ENCODE measurements at places on chromosomes 12 and 14.

GRCh38 chr12:124821252-124822200 is 42.1 kb downstream of the SCARB1 start:
- DNase-seq = no peak

GRCh38 chr14:96627811-96628775 is 125.9 kb downstream of the PAPOLA start:
- DNase-seq = peak; percentile 9

DNA sequence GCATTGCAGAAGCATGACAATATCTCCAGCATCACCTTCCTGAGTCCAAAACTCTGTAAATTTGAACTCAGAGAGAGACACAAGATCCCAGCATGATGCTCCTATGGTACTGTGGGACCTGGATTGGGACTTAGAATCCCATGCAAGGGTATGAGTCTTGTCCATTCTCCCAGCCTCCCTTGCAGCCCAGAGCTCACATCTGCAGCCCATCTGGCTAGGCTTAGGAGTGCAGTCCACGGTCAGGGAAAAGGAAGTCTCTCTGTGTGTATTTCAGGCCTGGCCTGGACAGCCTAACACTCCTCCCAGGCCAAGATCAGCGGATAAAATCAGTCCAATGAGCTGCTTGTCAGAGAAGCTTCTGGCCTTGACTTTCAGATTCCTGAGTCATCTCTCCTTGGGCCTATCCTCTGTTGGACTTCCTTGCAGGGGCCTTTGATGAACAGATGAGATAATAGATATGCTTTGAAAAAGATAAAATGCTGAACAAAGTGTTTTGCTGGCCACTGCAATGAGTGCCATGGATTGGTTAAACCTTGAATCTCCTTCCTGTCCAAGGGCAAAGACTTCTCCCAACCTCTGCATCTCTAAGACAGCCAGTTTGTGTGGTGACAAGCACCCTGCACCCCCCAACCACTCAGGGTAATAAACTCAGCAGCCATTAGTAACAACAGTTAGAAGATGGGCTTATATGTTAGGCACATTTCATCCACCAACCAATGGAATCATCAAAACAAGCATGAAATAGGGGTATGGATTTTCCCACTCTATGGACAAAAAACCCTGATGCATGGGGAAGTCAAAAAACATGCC is 412.8 kb upstream of the TBX3 start:
- no peak for DNase-seq

DNA sequence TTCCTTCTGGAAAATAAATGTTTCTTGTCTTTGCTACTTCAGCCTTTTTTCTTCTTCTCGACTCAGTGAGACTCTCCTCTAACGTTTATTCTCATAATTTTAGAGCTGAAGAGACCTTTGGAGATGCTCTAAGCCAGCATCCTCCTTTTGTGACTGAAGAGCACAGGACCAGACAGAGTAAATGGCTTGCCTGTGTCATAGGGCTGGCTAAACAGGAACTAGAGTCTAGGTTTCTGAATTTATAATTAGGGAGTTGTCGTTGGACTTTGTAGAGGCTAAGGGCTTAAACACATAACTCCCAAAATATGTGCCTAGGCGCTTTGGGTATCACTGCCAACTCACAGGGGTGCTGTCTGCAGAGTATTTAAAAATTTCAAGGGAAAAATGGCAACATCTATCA is 98.5 kb downstream of the FGD4 start:
- no peak for DNase-seq

DNA sequence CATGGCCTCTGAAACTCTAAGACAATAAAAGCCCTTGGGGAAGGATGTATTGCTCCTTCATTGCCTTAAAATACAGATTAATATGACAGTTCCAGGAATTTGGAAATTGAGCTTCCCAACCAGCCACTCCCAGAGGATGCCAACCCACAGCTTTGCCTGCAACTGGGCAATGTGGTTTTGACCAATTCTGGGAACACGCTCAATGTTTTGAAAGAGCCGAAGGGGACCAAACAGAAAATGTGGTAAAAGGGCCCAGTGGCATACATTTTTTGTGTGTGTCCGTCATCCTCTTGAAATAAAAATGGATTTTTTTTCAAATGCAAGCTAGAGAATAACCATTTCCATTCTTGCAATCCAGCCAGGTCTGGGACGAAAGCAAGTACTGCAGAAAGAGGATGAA is 88.3 kb upstream of the PLEKHG7 start:
- DNase-seq = no peak

DNA sequence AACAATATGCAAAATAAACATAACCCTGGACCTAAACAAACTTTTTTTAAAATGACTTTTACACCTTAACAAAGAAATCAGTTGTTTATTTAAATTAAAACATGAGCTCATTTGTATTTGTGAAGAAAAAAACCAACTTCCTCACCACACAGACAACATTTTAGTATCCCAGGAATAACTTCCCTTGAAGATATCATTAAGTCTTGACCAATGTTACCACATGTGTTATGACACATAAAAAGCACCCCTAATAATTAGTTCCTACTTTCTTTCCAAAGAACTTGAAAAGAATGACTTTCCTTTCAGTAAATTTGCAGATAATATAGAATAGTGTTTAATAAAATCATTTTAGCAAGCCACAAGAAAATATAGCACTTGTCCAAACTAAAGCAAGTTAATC is 42.4 kb downstream of the DUSP16 start:
- DNase-seq = no peak

DNA sequence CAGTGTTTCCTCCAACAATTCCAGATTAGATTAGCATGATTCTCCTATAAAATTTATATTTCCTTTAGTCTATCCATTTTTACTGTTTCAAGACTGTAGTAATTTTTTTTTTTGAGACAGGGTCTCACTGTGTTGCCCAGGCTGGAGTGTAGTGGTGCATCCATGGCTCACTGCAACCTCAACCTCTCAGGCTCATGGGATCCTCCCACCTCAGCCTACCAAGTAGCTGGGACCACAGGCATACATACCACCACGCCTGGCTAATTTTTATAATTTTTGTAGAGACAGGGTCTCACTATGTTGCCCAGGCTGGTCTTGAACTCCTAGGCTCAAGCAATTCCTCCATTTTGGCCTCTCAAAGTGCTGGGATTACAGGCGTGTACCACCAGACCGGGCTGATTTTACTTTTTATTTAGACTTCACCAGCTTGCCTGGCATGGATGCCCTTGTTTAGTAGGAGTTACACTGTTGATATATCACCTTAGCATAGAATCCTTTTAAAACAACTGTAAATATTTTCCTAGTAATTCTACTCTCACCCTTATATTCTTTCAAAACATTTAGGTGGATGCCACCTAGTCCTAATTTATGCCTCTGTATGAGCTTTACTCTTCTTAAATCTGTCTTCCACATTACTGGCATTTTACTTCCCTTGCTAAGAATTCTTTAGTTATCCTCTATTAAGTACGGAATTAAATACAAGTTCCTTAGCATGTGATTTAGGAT is 55.8 kb upstream of the LIMA1 start:
- DNase-seq = no peak

DNA sequence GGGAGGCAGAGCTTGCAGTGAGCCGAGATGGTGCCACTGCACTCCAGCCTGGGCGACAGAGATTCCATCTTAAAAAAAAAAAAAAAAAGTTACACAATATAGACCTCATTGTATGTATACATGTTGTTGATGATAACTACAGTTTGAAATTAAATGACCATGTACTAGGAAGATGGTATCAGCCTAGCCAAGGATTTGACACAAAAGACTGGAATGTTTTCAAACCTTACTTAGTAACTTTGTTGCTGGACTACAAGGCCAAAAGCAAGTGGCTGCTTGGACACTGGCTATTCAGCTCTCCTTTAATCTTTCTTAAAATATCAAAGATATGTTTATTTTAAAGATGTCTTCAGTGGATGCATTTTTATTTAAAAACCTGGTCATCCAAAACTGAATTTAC is 18.9 kb upstream of the NUDT4 start:
- DNase-seq = no peak

DNA sequence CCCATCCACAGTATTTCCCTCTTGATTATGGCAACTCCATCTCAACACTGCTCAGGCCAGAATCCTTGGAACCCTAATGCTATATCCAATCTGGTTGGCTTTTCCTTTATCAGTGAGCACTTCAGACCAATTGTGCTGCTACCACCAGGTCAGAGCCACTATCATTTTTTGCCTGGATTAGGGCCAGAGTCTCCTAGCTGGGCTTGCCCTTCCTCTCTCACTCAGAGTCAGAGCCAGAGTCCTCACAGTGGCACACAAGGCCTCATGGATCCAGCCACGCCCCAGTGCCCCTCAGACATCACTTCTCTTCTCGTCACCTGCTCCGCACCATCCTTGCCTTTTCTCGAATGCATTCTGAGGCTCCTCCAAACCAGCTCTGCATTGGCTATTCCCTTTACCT is 211.1 kb downstream of the ANO6 start:
- no peak for DNase-seq

DNA sequence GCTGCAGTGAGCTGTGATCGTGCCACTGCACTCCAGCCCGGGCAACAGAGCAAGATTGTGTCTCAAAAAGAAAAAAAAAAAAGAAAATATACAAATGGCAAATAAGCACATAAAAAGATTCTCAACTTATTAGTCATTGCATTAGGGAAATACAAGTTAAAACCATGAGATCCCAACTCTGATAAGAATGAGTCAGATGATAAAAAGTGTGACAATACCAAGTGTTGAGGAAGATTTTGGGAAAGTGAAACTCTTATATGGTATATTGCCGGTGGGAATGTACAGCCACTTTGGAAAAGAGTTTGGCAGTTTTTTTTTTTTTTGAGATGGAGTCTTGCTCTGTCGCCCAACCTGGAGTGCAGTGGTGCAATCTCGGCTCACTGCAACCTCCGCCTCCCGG is 7.6 kb upstream of the PRPF40B start:
- no peak for DNase-seq

DNA sequence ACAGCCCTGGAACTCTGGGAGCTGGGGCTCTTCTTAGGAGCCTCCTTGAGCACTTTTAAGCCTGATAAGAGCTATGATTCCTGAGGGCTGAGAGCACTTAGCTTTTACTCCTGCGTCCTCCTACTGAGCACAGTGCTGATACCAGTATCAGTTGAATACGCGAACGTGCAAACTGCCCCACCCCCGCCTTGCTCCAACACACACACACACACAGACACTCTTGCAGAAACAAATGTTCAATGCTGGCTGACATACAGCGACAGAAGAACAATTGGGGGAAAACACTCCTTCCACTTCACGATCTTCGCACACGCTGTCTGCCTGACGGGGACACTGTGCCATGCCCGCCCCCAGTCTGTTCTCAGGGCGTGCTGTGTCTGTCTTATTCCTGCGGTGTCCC is 57.2 kb upstream of the DLK1 start:
- DNase-seq = no peak

DNA sequence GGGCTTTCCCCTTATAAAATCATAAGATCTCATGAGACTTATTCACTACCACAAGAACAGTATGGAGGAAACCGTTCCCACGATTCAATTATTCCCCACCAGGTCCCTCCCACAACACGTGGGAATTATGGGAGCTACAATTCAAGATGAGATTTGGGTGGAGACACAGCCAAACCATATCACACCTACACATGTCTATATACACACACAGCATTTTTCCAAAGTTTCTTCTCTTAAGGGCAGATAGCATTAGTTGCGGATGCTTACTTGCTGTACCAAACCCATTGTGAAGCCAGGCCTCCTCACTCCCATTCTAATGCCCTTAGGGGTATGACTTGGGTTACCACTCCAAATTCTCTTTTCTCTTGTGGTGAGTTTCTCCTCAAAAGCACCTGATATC is 104.1 kb upstream of the RAP1B start:
- DNase-seq = no peak

GRCh38 chr14:88323086-88323522 is at the start of gene KCNK10:
TSS of gene KCNK10 (minus strand) at chr14:88323269. CDS start at chr14:88322798, 471 bp downstream.
- DNase-seq = no peak

DNA sequence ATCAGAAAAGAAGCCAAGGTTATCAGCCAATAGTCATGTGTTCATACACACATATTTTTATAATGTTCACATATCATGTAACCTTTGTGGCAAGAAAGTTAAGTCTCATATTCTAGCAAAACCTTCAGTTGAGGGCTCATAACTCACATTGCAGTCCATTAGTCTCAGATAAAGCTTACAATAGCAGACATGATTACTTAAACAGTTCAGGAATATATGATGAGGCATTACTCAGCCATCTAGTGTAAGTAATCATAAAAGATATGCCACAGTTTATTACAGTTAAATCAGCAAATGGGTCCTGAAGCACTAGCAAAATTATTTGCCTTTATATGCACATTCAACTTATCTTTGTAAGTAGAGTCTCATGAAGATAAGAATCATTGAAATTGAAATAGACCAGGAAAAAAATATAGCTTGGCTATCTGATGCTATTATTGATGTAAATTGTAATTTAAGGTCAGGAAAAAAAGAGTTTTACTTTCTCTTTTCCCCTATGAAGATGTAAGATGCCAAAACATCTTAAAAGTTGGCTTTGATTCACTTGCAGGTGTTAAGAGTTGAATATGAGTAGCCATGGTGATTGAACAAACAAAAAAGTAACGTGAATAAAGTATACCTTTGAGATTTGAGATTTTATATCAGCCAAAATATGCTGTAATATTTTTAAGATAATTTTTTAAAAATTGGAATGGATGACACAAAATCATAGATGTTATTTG is 537.0 kb downstream of the SLC6A15 start:
- no peak for DNase-seq

DNA sequence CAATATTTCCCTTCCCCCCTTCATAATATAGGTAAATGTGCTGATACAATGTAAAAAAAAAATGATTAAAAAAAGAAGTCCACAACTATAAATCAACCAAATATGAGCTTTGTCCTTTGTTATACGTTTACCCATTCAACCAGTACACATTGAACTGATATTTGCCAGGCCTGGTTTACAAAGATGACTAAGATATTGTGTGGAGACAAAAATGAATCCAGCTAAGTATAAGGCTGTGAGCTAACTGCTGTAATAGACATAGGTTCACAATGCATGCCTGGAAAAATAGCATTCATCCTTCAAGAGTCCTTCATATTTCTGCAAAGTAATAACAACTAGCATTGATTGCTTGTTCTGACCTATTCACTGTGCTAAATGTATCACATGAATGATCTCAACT is 6.9 kb downstream of the C12orf56 start:
- no peak for DNase-seq

GRCh38 chr14:24693983-24694382 is 60.0 kb upstream of the GZMB start:
- DNase-seq = no peak

GRCh38 chr14:51093371-51094281 is 1.3 kb downstream of the TRIM9 start:
- DNase-seq = peak; percentile 67

GRCh38 chr12:117970334-117970733 is 1.5 kb upstream of the KSR2 start:
- DNase-seq = no peak

DNA sequence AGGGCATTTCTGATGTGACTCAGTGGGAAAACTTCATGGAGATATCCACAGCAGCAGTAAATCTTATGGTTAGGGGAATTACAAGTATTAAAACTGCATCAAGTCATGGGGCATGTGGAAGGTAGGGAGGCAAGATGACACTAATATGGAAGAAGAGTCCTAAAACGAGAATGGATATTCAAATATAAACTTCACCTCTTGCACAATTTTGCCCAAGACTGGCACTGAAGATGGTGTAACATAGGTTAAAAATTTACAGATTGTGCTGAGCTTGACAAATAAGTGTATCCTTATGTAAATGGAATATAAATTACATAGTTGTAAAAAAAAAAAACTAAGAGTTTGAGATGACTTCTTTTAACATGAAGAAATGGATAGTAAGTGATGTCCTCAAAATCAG is 12.8 kb downstream of the ETFRF1 start:
- DNase-seq = no peak
